ENCODE measurements at places on chromosomes 7 and 10. TPM values are rescaled to one million over a fixed set of nuclear protein-coding genes. Genes with fewer than 3 reads are reported as not detected.

Gene INHBA
- total RNA-seq = 0.28 TPM

Gene CHN2
- 0.15 TPM for total RNA-seq

Gene COL17A1
- total RNA-seq = 0.26 TPM

Gene CYP26C1
- 1.1 TPM for total RNA-seq

Gene ODAD2
- not detected for total RNA-seq

GRCh38 chr7:100677308-100678267 is 4.0 kb downstream of the GNB2 start:
- DNase-seq = no peak

DNA sequence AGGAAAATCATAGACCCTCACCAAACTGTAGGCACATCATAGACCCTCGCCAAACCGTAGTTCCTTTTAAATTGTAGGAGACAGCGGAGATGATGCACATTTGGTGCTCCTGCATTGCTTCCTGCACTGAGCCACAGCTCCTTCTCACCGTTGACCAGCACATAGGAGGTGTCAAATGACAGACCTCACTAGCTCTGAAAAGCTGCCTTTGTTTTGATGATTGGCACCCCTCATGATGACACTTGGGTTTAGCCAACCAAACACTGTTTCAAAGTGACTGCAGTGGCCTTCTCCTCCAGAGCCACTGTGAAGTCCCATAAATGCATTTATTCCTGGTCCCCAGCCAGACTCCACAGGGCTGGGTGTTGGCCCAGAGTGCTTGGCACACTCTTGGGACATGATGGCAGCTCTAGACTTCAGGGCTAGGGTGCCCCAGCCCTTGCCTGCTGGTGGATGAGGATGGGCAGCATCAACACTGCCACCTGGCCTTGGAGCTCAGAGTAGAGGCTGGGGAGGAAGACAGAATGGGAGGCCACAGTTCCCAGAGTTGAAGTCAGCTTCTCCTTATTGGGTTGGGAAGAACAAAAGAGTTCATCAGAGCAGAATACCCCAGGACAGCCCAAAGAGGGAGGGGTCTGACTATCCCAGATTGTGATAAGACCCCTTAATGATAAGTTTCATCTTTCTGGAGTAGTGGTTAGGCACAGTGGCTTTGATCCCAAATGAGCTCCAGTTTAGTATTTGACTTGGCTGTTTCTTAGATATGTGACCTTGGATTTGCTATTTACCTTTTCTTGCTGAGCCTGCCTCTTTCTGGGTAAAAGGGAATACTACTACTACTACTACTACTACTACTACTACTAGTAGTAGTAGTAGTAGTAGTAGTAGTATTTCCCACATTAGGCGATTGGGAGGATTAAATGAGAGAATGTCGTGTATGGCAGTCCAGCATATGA is 75.3 kb downstream of the MTPN start:
- no peak for DNase-seq

GRCh38 chr7:1560620-1561031 is 4.6 kb upstream of the TMEM184A start:
- no peak for DNase-seq

DNA sequence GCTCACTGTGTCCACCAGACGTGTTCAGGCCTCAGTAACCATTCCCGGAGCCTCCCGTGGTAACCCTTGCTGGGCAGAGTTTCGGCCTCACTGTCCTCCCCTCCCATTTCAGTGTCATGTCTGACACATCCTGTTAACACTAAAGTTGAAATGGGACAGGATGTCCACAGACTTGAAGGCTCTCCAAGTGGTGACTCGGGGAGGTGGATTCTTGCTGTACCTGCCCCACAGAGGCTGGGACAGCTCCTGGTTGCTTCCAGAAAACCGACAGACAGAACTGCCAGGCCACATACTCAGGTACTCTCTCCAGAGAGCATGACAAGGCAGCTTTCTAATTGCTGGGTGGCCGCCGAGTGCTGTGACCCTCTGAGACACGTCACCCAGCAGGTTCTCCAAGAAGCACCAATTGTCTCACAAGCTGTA is 17.9 kb upstream of the CYTH3 start:
- no peak for DNase-seq

DNA sequence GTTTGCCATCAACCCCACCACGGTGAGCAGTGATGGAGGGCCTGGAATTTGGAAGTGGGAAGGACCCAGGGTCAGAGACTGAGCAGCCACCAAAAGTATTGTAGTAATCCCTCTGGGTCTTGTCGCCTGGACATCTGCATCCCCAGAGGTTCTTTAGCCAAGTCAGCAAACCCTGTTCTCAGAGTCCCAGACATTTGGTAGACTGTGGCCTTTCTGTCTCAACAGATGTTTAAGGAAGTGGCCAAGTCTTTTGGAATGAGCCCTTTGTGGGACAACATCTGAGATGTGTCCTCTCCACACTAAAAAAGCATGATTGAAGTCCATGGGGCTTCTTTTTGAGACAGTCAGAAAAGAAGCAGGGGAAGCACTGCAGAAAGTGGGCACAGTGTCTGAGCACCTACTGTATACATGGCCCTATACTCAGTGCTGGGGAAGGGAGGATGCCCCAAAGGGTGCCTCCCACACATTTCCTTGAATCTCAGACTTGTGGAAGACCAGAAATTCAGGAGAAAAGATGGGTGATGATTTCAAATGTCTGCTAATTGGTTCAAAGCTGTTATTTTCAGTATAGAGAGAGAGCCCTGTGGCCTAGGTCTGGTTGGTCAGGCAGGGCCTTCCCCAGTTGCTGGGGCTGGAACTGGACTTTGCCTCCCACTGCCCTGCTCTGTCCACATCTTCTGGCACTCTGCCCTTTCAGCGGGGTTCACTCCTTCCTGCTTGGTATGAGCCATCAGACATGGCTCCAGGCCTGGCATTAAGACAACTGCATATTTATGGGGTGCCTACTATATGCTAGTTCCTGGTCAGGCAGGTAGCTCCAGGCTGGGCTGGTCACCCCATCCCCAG is 26.5 kb upstream of the VSIR start:
- DNase-seq = no peak

GRCh38 chr7:84191842-84192241 is 2.7 kb downstream of the SEMA3A start:
- no peak for DNase-seq

- no peak for DNase-seq
These were observed 933 bp upstream of the RNF32 start for GRCh38 chr7:156639426-156640256.

DNA sequence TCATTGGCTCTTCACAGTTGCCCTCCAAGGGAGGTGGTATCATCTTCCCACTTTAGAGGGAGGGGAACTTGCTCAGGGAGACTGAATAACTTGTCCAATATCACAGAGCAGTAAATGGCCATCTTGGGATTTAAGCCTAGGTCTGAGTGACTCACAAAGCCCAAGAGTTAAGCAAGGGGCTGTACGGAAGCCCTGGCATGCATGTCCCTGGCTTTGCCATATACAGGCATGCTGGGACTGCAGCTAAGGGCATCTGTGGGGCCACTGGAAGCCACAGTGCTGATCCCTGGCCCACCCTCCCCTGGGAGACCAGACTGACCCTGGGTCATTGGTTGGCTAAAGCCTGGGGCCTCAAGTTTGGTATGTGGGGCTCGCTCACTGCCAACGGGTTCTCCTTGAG is 3.1 kb downstream of the VSIR start:
- DNase-seq = no peak

DNA sequence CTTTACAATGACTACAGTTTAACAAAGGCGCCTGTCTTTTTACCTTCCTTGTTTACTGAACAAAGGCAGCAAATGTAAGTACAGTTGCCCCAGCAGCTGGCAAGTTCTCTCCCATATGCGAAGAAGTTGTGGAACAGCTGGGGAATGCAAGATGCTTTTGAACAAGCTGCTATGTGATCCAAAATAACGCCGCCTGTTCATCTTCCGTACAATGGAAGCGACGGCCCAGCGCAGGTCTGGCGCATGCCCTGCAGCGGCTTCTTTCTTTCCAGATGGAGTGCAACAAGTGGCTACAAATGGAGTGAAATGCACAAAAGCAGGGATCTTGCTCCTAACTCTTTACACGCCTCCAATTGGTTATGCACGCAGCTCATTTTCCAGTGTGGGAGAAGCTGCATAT is 97.0 kb upstream of the SVIL start:
- no peak for DNase-seq

DNA sequence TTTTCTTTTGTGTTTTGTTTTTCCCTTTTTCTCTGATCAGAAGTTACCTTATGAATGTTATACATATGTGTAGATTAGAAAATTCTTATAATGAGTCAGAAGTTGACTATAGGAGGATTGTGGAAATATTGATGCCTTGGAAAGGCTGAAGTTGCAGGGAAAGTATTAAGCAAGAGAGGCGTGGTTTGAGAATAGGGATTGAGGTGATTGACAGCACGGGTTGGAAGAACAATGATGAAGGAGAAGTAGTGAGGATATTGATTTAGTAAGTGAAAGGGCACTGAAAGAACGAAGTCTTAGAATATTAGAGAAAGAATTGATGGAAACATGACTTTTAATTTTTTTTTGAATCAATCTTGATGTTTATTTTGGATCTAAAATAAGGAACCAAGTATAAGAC is 176.0 kb downstream of the EXOC4 start:
- DNase-seq = no peak

DNA sequence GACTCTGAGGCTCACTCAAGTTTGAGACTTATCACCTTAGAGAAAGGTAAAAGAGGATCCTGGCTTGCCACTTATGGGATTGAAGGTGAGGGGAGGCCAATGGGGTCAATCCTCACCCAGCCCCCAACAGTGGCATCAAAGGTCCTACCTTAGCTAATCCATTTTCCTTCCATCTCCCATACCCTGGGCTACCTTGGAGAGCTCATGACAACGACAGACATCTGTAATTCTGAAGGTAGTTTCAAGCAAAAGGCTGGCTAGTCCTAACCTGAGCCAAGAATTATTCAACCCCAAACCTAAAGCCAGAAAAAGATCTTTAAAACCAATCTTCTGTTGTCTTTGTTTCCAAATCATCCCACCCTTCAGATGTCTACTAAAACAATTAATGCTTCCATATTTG is 179.2 kb upstream of the GHITM start:
- DNase-seq = no peak

GRCh38 chr7:90933041-90933440 is 331.2 kb upstream of the FZD1 start:
- DNase-seq = no peak

- no peak for DNase-seq
These were observed 168.1 kb upstream of the MALRD1 start for GRCh38 chr10:18880530-18880929.

GRCh38 chr10:17059197-17059688 is 70.4 kb downstream of the CUBN start:
- no peak for DNase-seq
